DMS153 (cell line): ENCODE measurements at places on chromosomes 2 and 18.

- no peak for DNase-seq
Observed at GRCh38 chr2:33015421-33016142, 68.8 kb downstream of the LTBP1 start.

DNA sequence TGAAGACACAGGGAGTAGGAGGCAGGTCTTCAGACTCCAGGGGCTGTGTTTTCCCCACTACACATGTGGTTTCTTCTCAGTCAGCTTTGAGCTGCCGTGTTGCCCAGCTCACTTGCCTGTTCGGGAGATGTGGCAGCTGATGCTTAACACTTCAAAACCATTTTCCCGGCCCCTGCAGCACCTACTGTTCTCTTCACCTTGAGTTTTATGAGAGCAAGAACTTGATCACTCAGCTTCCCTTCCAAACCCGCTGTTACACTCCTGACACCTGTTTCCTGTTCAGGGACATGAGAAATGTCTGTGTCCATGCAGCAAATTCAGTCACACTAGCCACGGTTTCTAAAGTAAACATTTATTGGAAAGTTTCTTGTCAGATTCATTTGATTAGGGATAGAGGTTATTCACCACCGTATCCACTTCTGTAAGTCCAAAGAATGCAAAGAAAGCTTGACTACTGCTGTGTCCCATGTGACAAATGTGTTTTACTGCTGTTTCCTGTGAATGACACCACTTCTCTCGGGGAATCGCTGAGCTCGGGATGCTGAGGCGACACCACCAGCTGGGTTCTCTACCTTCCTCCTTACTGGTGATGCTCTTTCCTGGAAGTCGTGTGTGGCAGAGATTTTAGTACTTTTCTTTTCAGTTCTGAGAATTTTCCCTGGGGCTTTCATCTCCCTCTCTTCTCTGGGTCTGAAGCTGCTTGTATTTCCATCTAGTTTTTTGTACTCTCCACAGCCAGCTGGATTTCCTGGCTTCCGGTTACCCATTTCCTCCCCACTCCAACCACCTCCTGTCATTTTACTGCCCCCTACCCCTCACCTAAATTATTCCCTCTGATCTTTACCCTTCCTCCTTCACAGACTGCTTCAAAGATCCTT is 91.7 kb downstream of the KLF7 start:
- DNase-seq, result peak; percentile 4

DNA sequence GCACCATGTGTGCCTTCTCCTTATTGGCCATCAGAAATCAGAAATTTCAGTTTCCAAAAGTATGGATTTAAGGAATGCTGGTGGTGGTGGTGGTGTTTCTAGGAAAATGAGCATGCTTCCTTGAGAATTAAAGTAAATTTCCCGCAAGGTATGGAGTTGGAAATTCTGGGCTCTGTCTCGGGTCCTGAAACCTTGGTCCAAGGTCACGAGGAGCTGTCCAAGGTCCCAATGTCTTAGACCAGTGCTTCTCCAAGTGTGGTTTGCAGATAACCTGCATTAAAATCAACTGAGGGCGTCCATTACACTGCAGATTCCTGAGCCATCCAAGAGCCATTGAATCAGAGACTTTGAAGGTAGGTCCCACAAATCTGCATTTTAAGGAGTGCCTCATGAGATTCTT is 210.9 kb upstream of the PKDCC start:
- DNase-seq, result no peak

DNA sequence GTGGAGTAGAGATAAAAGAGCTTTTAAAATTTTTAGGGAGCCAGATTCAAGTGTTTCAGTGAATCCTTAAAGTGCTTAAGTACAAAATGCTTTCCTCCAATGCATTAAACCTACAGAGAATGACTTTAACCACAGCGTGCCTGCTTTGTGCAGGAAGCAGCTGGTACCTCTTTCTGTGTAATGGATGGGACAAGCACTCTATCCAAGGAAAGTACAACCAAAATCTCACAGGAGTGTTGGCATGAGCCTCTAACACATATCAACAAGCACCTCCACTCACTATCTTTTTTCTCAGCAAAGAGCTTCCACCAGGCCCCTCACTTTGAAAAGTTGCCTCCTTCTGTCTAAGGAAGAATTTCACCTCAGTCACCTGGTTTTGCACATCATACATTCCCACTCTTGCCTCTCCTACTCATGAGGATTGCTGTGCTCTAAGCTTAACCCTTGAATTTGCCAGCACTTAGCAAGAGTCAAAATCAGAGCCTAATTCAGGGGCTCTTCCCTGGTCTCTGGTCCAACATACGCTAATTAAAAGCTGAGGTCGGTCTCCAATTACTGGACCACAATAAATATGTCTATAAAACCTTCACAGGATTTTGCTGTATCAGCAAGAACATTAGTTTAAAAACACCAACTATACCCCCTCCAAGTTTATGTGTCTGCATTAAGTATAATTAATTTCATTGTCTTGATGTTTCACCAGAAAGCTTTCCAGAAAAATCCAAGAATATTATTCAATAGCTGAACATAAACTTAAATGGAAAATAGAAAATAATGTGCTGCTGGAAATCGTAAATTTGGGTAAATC is 68.9 kb downstream of the ZNF521 start:
- DNase-seq, result no peak

GRCh38 chr2:29485631-29486030 is 370.4 kb downstream of the CLIP4 start:
- no peak for DNase-seq

- DNase-seq, result no peak
Observed at GRCh38 chr18:54433857-54434256, 76.2 kb downstream of the C18orf54 start.

- DNase-seq, result no peak
Observed at GRCh38 chr2:3302751-3303582, 74.7 kb downstream of the EIPR1 start.

GRCh38 chr2:84257831-84258230 is 201.2 kb downstream of the SUCLG1 start:
- peak; percentile 28 for DNase-seq

GRCh38 chr18:76126327-76126726 is 368.7 kb downstream of the ZNF516 start:
- peak; percentile 27 for DNase-seq

GRCh38 chr2:395886-396285 is 108.0 kb upstream of the ALKAL2 start:
- no peak for DNase-seq

DNA sequence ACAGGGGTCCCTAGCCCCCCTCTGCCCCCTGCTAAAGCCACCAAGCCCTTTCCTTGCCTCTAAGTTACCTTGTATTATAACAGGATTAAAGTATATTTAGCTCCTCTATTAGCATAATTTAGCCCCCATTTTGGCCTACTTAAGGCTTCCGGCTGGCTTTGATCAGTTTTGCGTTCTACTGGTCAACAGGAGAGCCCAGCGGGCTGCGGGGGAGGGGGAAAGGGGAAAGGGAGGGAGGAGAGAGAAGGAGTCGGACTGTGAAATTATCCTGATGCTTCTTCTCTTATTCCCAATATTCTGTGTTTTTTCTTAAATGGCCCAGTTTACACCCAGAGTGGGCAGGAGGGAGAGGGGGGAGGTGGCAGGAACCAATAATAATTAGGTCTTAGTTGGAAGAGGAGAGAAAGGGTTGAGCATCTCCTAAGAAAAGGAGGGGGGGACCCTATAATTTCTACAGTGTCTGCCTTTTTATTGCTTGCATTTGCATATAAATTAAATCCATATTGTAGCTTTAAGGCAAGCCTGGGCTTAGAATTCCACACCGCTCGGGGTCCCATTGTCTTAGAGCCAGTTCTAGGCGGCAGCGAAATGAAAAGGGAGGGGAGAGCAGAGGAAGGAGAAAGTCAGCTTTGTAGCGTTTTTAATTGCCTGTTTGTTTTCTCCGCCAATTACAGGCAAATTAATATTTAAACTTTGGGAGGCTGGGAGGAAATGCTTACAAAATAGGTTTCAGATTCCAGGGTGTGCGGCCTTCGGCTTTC is 39.6 kb downstream of the EN1 start:
- no peak for DNase-seq

DNA sequence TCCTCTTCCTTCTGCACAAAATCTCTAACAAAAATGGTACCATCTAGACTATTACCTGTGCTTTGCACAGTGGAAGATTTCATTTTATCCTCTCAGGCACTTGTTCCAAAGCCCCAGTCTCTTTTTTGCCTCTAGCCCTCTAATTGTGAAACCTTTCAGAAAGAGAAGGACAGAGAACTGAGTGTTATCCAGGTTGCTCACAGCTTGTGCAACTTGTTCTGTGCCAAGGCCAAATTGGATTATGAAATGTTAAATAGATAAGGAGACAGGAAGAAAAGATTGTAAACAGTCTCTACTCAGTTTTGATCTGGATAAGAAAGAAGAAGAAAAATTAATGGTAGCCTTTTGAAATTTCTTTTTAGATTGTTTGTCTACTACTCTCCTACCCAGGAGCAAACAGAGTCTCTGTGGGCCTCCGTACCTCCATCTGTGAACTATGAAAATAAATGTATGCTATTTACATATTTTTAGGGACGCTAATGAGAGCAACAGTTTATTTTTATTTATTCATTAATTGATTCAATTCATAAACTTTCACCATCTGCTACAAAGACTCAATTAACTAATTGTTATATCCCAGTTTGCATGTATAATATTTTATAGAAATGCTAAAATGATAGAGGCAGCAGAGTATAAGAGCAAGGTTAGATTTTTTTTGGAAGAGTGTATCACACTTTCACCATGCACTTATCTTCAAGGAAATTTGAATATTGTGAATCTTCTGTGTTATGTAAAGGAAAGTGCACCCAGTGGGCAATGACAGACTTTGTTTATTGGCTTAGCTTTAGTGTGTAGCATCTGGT is 339.0 kb upstream of the ETAA1 start:
- DNase-seq, result no peak

DNA sequence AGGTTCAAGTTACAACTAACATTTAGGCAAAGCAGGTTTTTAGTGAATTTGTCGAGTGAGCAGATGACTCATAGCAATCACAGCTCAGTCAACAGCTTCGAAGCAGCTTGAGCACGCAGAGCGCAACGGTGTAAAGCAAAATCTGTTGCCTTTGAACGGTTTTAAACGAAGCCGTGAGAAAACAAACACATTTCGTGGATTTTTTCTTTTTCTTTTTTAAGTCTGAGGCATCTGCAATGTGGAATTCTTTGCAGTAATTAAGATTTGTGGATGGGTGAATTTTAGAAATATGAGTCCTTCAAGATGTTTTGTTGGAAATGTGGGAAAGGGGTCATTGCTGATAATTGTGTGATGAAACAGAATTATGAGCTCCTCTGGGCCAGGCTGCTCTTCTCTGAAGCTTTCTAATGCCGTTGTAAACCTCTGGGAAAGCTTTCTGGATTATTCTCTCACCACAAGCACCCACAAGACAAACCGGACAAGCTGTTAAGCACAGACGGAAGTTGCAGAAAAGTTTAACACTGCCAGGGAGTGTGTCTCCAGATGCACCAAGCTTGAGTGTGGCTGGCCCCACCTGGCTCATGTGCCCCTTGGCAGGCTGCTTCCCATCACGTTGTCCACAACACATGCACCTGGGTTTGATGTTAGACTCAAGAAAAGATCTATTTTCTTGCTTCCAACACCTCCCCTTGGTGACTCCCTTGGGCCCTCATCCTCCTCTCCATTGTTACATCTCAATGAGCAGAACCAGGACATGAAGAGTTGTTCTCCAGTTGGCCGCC is 224.7 kb downstream of the ACKR3 start:
- DNase-seq, result no peak

- no peak for DNase-seq
Observed at GRCh38 chr2:141490886-141491285, 639.9 kb downstream of the LRP1B start.

DNA sequence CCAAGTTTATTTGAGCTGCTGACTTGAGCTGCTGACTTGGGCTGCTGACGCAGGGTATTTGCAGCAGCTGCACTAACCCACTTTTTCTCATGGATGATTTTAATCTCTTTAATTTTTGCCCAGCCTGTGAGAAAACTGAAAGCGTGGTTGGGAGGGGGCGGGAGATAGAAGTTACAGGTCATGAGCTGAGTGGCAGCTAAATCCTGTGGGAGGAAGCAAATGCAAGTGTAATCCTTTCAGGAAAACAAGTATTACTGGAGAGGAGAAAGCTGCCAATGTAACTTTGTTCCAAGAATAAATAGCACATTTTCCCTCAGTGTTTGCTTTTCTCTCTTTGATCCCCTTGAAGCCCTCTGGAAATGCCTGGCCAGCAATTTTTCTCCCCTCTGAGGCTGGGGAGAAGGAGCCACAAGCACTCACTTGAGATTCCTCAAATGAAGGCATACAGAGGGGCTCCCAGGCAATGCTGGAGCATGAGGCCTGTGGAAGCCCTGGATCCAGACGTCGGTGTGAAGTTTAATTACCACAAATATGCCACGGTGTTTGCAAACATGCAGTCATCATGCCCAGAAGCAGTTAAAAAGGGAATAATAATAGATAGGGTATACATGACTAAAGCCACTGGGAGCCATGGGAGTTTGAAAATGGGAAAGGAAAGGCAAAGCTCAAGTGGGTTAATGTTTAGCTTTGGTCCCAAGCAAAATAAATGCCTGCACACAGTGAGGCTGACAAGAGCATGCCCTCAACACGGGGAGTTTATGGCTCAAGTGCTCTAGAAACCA is 10.4 kb upstream of the EVA1A start:
- no peak for DNase-seq

DNA sequence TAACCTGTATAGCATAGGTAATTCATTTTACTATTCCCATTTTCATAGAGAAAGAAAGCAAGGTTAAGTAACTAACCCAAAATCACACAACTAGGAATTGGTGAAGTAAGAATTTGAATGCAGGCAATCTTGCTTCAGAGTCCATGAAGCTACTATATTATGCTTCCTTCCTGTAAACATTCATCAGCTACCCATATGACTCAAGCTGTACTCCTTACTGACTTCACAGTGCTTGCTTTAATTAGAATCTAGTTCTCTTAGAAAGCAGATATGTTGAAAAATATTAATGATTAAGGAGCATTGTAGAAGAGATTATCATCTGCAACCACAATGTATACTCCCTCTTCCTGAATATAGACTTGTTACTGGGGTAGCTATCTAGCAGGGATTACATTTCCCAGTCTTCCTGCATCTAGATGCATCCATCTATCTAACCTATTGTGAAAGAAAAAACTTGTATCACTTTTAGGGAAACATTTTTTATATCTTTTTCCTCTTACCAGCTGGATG is 961.6 kb upstream of the CHAC2 start:
- no peak for DNase-seq

DNA sequence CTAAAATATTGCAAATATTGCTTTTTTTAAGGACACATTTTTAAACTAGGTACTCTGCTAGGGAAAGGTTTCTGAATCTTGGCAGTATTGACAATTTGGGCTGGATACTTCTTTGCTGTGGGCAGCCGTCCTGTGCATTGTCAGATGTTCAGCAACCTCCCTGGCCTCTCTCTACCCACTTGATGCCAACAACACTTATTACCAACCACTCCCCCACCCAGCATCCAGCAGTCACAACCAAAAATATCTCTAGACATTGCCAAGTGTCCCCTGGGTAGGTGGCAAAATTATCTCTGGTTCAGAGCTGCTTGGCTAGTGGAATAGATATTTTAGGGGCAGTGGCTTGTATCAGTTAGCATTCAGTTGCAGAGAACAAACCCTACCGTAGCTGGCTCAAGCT is 114.3 kb upstream of the PNPT1 start:
- DNase-seq, result no peak

DNA sequence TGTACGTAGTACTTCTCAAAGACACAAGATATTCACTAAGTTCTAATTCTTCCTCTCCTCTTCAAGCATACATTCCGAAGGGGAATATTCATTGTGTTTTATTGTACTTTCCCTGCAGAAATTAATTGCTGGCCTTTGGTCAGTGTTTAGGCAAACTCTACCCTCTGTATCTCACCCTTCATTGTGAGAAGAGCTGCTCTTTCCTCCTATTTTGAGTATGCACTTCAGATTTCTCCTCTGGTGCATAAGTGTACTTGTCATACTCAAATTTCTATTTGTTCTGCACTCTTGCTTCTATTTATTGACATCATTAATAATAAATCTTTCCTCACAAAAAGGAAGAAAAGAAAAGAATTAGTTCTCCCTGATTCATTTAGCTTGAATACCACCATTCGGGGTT is 485.4 kb upstream of the SLC8A1 start:
- peak; percentile 47 for DNase-seq
